ENCODE measurements at places on chromosomes 12 and 14. TPM values are rescaled to one million over a fixed set of nuclear protein-coding genes. Genes with fewer than 3 reads are reported as not detected.
A peak's percentile ranks its signal among the peaks of the same experiment; 100 is the strongest.

GRCh38 chr12:81863406-81863805 is 104.3 kb upstream of the PPFIA2 start:
- no peak overlapping the region for H3K4me3 ChIP-seq
- H3K4me1 ChIP-seq = no peaks in the 10 kb centered on the region
- no peaks in the 10 kb centered on the region for H3K27me3 ChIP-seq
- DNase-seq = no peak
- no peak overlapping the region for H3K27ac ChIP-seq
- H3K36me3 ChIP-seq = no peaks in the 10 kb centered on the region

DNA sequence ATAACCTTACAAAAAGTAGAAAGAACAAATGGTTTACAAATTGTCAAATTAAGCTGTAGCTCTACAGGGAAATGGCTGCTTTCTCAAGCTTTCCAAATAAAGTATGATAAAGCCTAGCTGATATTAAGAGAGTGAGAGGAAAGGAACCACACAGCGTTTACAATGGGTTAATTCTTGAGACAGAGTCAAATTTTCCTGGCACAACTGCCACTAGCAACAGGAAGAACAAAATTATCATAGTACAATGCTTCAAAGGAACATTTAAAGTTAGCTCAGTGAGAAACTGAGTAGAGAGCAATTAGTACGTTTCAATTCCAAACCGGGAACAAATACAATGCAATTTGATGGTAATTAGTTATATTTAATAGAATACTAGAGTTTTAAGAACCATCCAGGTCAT is 116.0 kb downstream of the PPP1R12A start:
- H3K4me1 ChIP-seq = no peaks in the 10 kb centered on the region
- H3K27ac ChIP-seq = no peak overlapping the region
- no peaks in the 10 kb centered on the region for H3K36me3 ChIP-seq
- DNase-seq = no peak
- no peaks in the 10 kb centered on the region for H3K27me3 ChIP-seq
- H3K4me3 ChIP-seq = no peak overlapping the region

- H3K4me3 ChIP-seq = no peak overlapping the region
- H3K4me1 ChIP-seq = no peaks in the 10 kb centered on the region
- no peak overlapping the region for H3K27ac ChIP-seq
- no peak for DNase-seq
- no peaks in the 10 kb centered on the region for H3K27me3 ChIP-seq
- no peaks in the 10 kb centered on the region for H3K36me3 ChIP-seq
Observed at GRCh38 chr14:36167431-36167830, 9.1 kb downstream of the PTCSC3 start.

DNA sequence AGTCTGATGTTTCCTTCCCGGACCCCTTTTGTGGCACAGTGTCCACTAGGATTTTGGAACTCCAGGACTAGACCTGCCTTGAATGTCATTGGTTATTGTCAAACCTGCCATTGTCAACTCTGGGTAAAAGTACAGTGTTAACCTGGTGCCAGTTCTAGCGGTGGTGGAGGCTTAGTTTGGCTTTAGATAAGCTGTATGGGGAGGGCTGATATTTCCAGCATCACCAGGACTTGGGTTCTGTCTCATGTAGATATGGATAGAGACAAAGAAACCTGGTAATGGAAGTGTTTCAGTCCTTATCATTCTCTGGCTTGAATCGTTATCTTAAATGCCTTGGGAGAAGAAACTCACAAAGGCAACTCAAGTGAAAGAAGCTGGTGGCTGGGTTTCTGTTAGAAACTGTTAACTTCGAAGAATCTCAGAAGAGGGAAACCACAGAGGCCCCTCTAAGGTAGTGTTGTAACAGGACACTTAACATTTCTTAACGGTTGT is 10.6 kb downstream of the CHST11 start:
- no peak overlapping the region for H3K27ac ChIP-seq
- H3K36me3 ChIP-seq = no peaks in the 10 kb centered on the region
- DNase-seq = no peak
- no peaks in the 10 kb centered on the region for H3K27me3 ChIP-seq
- peaks cover 26% of the 10 kb centered on the region for H3K4me1 ChIP-seq

- H3K4me1 ChIP-seq = no peaks in the 10 kb centered on the region
- no peaks in the 10 kb centered on the region for H3K36me3 ChIP-seq
- H3K27me3 ChIP-seq = no peaks in the 10 kb centered on the region
- H3K27ac ChIP-seq = no peak overlapping the region
Observed at GRCh38 chr14:100413699-100414098, 90.6 kb downstream of the SLC25A47 start.

Gene MGP
- total RNA-seq = 511 TPM

Gene TMEM63C
- total RNA-seq = not detected

Gene C12orf56
- 9.3 TPM for total RNA-seq

DNA sequence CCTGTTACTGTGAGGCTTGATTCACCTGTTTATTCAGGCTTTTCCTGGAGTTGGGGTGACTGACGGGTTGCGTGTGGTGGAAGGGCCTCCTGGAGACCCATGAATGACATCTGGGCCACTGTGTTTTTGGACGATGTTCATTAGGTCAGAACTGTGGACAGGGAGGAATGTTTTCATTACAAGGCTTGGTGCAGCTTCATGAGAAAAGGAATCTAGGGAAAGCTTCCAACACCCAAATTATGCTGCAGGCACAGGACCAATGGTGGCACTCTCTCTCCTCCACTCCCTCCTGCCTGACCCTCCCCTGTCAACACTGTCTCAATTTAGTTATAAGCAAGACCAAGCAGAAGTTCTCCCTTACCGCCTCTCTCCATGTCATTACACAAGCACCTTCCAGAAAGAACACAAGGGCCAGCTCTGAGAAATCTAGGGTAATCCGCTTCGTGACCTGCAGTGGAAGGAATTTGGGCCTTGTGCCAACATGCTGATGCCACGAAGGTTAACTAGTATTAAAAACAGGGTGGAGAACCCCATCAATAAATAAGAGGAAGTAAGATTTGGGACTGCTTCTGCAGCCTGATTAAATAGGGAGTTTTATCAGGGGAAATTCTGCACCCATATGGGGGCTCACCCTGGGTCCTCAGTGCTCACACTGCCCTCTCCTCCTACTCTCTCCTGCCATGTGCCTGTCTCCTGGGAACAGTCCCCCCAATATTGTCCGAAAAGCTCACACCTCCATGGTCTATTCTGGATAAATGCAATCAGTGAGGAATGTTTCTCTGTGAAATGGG is 200.3 kb downstream of the KTN1 start:
- no peaks in the 10 kb centered on the region for H3K36me3 ChIP-seq
- DNase-seq = peak; percentile 61
- H3K27me3 ChIP-seq = no peaks in the 10 kb centered on the region
- H3K27ac ChIP-seq = peak overlapping the region; percentile 70
- H3K4me1 ChIP-seq = peaks cover 4% of the 10 kb centered on the region

- H3K27me3 ChIP-seq = no peaks in the 10 kb centered on the region
- peaks cover 42% of the 10 kb centered on the region for H3K4me1 ChIP-seq
- H3K36me3 ChIP-seq = no peaks in the 10 kb centered on the region
- DNase-seq = no peak
- no peak overlapping the region for H3K27ac ChIP-seq
Observed at GRCh38 chr12:27289414-27289813, 43.2 kb upstream of the BMAL2 start.

Gene B4GALNT1
- total RNA-seq = 14.5 TPM

DNA sequence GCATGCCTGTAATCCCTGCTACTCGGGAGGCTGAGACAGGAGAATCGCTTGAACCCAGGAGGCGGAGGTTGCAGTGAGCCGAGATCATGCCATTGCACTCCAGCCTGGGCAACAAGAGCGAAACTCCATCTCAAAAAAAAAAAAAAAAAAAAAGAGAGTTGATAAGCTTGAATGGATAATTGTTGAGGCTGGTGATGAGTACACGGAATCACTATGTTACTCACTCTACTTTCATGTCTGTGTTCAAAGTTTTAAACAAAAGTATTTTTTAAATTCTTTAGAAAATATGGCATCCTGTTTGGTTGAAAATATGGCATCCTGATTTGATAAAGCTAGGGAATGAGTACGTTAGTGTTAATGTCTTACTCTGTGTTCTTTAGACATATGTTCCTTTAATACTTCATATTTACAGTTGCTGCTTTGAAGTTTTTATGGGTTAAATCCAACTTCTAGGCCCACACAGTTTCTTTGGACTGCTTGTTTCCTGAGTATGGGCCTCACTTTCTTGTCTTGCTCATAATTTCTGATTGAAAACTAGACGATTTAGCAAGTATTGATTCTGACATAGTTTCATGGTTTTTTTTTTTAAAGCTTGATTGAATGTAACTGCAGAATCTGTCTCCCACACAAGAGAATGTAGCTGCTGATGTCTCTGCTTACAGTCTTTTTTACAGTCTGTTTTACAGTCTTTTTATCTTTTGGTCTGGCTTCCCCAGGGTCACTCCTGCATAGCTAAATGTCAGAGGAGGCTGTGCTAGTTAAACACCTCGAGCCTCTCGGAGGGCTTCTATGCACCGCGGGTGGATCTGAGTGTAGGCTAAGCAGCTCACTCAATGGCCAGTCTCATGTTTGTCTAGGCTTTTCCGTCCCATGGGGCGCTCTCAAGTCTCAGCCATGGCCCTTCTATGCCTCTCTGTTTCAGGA is 14.1 kb upstream of the FBLN5 start:
- H3K36me3 ChIP-seq = no peaks in the 10 kb centered on the region
- no peak overlapping the region for H3K27ac ChIP-seq
- no peak overlapping the region for H3K4me3 ChIP-seq
- no peaks in the 10 kb centered on the region for H3K27me3 ChIP-seq
- H3K4me1 ChIP-seq = no peaks in the 10 kb centered on the region

- no peak for DNase-seq
- no peaks in the 10 kb centered on the region for H3K36me3 ChIP-seq
- no peaks in the 10 kb centered on the region for H3K27me3 ChIP-seq
- H3K4me3 ChIP-seq = no peak overlapping the region
Observed at GRCh38 chr12:122876731-122877130, 19.2 kb downstream of the VPS37B start.

Gene AQP2
- total RNA-seq = not detected

Gene SIX6
- total RNA-seq = not detected

Gene GARIN6
- total RNA-seq = not detected

DNA sequence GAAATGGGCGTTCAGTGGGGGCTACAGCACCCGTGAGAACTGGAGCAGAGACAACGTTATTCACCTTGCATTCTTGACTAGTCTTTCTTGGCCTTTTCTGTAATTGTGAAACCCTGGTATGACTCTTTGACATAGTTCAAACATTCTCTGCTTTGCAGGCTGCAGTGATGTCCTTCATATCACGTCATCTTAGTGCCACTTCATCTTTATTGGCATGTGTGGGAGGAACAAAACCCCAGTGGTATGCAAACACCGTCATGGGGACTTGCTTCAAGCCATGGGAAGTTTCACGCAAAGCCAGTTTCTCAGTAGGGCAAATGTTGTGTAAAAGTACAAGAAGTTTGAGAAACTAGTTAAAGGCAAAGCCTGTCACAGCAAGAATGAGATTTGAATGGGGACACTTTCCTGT is 20.2 kb upstream of the DUSP16 start:
- H3K4me3 ChIP-seq = no peak overlapping the region
- H3K27ac ChIP-seq = no peak overlapping the region
- no peaks in the 10 kb centered on the region for H3K36me3 ChIP-seq
- no peaks in the 10 kb centered on the region for H3K4me1 ChIP-seq

DNA sequence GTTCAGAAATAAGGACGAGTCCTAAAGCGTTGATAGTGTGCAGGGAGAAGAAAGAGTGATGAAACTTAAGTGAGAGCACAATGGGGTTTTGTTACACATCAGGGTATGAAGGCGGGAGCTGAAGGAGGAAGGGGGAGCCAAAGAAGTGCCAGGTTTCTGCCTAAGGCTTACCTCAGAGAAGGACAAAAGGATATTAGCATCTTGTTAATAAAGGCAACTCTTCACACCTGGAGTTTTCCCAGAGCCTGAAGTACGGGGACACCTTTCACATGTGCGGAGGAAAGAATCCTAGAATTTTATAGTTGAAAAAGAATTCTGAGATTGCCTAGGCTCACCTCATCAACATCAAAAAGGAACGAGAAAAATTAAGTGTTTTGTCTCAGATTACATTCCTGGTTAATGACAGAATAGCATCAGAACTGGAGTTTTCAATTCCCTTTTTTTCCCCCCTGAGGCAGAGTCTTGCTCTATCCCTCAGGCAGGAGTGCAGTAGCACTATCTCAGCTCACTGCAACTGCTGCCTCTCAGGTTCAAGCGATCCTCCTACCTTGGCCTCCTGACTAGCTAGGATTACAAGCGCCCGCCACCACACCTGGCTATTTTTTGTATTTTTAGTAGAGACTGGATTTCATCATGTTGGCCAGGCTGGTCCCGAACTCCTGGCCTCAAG is 2.2 kb upstream of the SAV1 start:
- H3K4me1 ChIP-seq = peaks cover 5% of the 10 kb centered on the region
- H3K4me3 ChIP-seq = no peak overlapping the region
- H3K27me3 ChIP-seq = no peaks in the 10 kb centered on the region
- no peak for DNase-seq
- no peaks in the 10 kb centered on the region for H3K36me3 ChIP-seq

- no peaks in the 10 kb centered on the region for H3K27me3 ChIP-seq
- DNase-seq = no peak
- no peak overlapping the region for H3K4me3 ChIP-seq
- H3K4me1 ChIP-seq = no peaks in the 10 kb centered on the region
Observed at GRCh38 chr12:117046011-117046369, 53.2 kb downstream of the TESC start.

GRCh38 chr14:94474581-94475031 is 1.4 kb downstream of the SERPINA9 start:
- no peak overlapping the region for H3K4me3 ChIP-seq
- no peaks in the 10 kb centered on the region for H3K4me1 ChIP-seq
- no peaks in the 10 kb centered on the region for H3K27me3 ChIP-seq
- H3K27ac ChIP-seq = no peak overlapping the region
- H3K36me3 ChIP-seq = no peaks in the 10 kb centered on the region

Gene GLS2
- not detected for total RNA-seq

- H3K27ac ChIP-seq = no peak overlapping the region
- no peak for DNase-seq
- no peaks in the 10 kb centered on the region for H3K36me3 ChIP-seq
- H3K27me3 ChIP-seq = no peaks in the 10 kb centered on the region
- no peak overlapping the region for H3K4me3 ChIP-seq
Observed at GRCh38 chr12:95416111-95416636, 57.8 kb upstream of the METAP2 start.

- H3K4me3 ChIP-seq = no peak overlapping the region
- no peak overlapping the region for H3K27ac ChIP-seq
- no peaks in the 10 kb centered on the region for H3K27me3 ChIP-seq
- DNase-seq = no peak
Observed at GRCh38 chr12:131774576-131775391, 53.4 kb upstream of the MMP17 start.

- H3K4me3 ChIP-seq = no peak overlapping the region
- no peaks in the 10 kb centered on the region for H3K27me3 ChIP-seq
- no peak overlapping the region for H3K27ac ChIP-seq
- no peaks in the 10 kb centered on the region for H3K36me3 ChIP-seq
- DNase-seq = no peak
- peaks cover 21% of the 10 kb centered on the region for H3K4me1 ChIP-seq
Observed at GRCh38 chr12:15188127-15188526, 33.1 kb downstream of the RERG start.

Gene TAOK3
- 61.8 TPM for total RNA-seq

DNA sequence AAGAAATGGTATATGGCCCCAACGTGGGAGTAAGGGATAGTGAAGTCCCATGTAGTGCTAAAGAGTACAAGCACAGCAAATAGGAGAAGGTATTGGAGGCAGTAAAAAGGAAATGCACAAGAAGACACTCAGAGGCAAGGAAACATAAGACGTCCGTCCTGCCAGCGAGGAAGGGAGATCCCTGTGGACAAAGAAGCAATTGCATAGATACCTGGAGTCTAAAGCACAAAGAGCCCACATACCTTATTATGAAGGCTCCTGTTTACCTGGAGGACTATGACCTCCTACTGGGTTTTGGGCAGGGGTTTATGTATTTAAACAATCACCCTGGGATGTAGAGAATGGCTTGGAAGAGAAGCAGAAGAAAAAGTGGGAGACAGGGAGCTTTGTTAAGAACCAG is 341.2 kb upstream of the DCN start:
- no peaks in the 10 kb centered on the region for H3K4me1 ChIP-seq
- H3K36me3 ChIP-seq = no peaks in the 10 kb centered on the region
- H3K4me3 ChIP-seq = no peak overlapping the region
- no peak overlapping the region for H3K27ac ChIP-seq
- DNase-seq = no peak

Gene MYO1H
- 0.20 TPM for total RNA-seq
